GM19239 (cell line): ENCODE measurements at places on chromosomes 6 and 20.

GRCh38 chr6:125363039-125363823, 61.5 kb upstream of the HDDC2 start:
- no peak for DNase-seq

GRCh38 chr6:134979142-134979541, 29.2 kb upstream of the ALDH8A1 start:
- DNase-seq = no peak

GRCh38 chr6:138291849-138292181, 73.5 kb upstream of the PBOV1 start:
- no peak for DNase-seq

DNA sequence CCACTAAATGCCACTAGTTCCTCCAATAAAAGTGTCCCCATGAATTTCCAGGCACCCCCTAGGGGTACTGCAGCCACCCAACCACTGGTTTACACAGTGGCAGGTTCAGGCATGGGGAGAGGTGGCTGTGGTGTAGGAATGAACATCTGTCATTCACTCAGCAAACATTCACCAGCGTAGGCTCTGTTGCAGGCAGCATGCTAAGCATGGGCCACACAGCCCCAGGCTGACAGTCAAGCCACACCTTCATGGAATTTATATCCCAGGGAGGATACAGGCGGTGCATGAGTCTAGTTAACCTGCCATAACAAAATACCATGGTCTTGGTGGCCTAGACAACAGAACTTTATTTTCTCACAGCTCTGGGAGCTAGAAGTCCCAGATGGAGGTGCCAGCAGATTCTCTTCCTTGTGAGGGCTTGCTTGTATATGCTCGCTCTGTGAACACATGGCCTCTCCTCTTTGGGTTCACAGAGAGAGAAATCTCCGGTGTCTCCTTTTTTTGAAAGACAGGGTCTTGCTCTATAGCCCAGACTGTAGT, 135.7 kb downstream of the EYA2 start:
- no peak for DNase-seq

DNA sequence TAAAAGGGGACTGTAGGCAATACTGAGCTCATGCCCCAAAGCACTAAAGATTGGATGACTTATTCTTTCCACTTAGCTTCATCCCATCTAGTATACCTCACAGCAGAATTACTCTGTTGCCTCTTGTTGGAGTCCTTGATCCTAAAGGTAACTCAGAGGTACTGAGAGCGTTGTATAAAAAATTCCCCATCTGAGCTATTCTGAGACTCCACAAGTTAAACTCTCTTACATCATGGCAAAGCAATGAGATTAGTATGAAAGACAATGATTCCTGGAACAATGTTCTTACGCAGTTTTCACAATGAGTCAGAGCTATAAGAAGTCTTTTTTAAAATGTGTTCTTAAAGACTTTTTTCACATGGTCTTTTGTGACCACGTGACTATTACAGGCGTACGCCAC, 370.1 kb downstream of the ADGRB3 start:
- no peak for DNase-seq

GRCh38 chr6:56820060-56820459, 134.8 kb upstream of the BEND6 start:
- DNase-seq = no peak

DNA sequence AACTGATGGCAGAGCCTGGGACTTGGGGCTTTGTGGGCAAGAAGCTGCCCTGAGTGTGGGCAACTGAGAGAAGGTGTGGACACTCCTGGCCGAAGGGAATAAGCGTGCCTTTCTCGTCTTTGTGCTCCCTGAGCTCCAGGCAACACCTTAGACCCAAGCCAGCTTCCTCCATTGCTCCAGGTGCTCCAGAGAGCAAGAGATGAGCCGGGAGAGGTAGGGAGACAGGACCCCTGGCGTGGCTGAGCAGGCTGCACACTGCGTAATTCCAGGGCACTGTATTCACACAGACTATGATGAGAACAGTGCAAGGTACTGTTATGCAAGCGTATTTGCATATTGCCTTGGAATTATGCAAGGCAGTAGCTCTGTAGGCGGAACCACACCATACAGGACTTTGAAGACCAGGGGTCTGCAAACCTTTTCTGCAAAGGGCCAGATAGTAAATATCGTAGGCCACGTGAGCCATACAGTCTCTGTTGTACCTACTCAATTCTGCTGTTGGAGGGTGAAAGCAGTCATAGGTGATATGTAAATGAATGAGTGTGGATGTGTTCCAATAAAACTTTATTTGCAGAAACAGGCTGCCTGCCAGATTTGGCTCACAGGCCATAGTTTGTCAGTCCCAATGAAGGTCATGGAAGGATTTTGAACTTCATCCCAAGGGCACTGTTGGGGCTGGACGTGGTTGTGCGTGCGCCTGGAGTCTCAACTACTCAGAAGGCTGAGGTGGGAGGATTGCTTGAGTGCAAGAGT, 42.1 kb upstream of the FAM83D start:
- no peak for DNase-seq

- DNase-seq = no peak
Measured at GRCh38 chr6:47724300-47724699, 25.9 kb downstream of the ADGRF4 start.

DNA sequence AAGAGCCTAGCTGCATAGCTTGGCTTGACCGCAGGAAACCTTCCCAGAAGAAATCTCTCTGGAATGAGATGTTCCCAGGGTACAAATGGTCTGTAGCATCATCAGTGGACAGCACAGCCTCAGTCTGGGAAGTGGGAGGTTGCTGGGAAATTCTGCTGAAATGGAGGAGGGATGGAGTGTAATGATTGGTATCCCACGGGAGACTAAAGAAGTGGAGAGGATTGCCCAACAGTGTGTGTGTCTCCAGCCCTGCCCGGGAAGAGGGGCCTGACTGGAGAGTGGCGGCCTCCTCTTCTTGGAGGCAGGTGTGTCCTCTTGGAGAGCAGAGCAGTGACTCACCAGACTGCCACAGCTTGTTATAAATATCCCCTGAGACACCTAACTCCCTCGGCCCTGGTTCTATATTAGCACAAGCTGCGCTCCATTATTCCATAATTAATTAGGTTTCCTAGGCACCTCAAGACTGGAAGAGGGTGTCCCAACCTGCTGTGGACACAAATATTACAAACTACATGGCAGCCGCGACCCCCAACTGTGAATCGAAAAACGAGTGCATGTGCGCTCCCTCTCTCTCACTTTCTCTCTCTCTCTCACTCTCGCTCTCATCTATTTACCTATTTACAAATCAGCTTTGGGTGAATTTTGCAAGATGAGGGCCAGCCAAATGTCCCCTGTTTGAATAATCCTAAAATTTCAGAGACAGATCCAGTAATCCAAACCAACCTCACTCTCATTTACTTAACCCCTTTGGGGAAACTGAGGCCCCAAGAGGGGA, 68.8 kb downstream of the FGD2 start:
- DNase-seq = no peak

- DNase-seq = no peak
Measured at GRCh38 chr6:13687917-13688351, 23.7 kb downstream of the RANBP9 start.

- DNase-seq = no peak
Measured at GRCh38 chr20:47762699-47763268, 22.5 kb downstream of the SULF2 start.

DNA sequence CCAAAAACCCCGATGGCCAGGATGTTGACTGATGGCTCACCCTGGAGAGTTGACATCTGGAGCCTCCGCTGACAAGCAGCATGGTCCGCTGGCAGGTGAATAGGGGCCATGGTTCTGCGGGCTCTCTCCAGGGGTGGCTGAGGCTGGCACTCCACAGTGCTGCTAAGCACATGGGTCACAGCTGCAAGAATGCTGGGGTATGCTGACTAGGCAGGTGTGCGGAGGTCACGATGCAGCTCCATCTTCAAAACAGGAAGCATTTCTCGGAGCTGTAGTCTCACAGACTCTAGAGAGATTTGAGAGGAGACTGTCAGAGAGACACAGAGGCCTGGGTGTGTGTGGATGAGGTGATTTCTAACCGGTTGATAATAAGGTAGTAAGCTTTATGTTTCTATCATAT, 341.6 kb downstream of the NRN1 start:
- DNase-seq = no peak

GRCh38 chr20:41118632-41119031, 18.7 kb upstream of the PLCG1 start:
- DNase-seq = no peak

DNA sequence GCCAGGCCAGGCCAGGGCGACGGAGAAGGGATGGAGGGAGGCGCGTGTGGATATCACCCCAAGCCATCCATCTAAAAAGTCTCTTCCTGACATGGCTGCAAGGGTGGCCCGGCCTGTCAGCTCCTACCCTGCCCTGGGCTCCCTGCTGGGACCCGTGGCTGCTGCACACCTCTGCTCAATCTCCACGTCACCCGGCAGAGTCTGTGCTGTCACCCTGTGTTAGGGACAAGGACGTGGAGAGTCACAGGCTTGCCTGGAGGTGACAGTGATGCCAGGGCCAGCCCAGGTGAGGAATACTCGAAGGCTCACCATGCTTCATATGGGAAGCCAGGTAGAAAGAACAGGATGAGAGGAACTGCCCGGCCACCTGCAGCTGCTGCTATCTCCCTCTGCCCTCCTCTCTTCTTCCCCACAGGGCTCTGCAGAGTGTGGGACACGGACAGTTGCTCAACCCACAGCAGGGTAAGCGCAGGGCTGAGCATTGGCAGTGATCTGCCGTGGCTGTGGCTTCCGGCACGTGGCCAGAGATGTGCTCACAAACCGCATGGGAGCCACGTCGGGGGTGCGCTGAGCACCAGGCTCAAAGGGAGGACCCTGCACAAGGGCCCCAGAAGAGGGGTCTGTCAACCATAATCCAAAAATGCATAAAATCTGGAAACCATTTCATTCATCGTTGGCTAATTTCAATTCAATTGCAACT, 214.3 kb downstream of the DLL1 start:
- DNase-seq = no peak

DNA sequence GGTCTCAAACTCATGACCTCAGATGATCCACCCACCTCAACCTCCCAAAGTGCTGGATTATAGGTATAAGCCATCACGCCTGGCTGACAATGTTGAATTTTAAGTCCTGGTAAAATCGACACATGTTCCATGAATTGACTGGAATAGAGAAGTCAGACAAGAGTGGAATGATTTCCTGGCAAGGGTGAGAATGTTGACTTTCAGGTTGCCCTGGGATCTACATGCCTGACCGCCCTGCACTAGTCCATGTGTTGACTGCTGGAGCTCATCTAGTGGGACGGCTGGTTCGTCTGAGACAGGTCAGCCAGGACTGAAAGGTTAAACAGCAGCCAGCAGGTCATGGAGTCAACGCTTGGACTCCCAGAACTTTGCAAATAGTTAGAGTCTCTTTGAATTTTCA, 88.8 kb downstream of the SASH1 start:
- no peak for DNase-seq

DNA sequence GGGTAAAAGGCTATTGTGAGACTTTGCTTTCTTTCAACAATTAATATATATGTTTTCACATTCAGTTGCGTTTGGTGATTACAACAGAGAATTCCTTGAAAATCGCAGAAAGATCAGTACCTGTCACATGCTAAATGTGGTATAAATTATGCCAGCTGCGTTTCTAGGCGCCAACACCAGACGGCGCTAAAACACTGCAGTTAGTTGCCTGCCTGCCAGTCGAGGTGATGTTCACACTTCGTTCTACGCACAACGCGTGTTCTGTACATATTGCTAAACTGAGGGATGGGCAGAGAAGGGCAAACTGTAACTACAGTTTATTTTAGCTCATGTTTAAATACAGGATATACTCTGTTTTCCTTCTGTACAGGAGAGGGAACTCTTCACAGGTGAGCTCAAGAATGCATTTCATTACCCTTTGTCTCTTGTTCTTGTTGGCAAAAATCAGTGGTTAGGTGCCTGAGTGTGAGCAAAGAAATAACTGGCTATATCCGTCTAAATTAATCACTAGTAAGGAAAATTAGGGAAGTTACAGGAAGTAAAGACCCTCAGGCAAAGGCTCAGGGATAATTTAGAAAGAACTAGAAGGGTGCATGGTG, 100.1 kb upstream of the RGS17 start:
- DNase-seq = no peak

DNA sequence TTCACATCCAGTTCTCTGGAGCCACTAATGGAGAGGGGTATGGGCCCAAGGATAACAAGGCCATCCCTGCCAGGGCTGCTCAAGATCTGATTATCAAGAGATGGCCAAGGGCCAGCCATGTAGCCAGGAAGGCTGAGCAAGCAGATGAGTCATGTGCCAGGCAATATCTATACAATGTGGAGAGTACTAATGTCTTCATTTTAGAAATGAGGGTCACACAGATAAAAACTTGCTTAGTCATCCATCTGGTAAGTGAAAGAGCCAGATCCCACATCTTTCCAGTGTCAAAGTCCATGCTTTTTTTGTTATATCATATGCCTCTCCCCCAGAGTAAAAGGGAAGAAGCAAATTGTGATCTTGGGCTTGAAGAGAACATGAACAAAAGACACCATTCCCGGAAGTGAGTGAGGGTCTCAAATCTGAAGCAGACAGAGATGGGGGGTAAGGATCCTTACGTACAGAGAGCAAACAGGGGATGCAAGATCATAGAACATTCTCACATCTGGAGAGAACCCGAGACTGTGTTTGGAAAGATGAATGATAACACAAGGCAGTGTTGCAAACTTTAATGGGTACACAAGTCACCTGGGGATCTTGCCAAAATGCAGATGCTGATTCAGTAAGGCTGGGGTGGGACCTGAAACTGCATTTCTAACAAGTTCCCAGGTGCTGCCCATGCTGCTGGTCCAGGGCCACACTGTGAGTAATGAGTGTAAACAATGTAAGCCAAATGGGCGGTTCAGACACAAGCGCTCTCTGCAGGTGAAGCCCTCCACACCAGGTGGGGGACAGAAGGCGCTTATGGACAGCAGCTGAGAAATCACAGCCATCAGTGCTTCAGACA, 20.0 kb upstream of the GSTA3 start:
- DNase-seq = no peak

- no peak for DNase-seq
Measured at GRCh38 chr20:6660441-6660840, 107.0 kb upstream of the BMP2 start.

GRCh38 chr6:108589244-108589791, 28.6 kb downstream of the FOXO3 start:
- no peak for DNase-seq

- DNase-seq = no peak
Measured at GRCh38 chr20:11748436-11748835, 169.3 kb upstream of the BTBD3 start.

DNA sequence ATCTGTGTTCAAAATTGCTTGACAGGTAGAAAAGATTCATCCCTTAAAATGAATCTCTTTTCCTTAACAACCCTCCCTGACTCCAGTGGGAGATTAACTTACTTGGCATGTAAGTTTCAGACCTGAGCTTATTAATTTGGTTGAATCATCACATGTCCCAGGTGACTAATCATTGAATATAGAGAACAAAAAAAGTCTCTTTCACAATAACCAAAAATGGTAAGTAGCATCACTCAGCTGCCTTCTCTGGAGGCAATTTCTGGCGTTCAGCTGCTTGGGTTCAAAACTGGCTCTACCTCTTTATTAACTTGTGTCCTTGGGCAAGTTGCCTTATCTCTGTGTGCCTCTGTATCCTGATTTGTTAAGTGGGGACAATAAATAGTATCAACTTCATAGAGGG, 2.9 kb downstream of the C6orf141 start:
- no peak for DNase-seq
